Skin of body (tissue), 3 donors: ENCODE measurements at places on chromosomes 12 and 14.

DNA sequence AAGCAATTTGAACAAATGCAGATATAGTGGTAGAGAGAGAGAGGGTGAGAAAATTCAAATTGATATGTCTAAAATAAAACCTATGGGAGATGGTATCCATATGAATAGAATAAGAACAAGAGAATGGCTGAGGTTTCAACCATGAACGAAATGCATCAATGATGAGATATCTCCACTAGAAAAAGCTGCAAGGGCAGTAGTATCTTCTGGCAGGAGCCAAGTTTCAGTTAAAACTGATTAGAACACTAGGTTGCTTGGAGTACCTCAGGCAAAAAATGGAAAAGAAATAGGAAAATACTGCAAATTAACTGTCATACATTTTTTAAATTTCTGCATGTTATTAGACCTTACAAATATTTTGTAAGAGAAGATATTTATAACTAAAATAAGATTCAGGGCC is 151.3 kb downstream of the ANKS1B start:
- no peak for DNase-seq

- no peak for DNase-seq
Measured at GRCh38 chr12:124395284-124395752, 100.4 kb downstream of the RFLNA start.

DNA sequence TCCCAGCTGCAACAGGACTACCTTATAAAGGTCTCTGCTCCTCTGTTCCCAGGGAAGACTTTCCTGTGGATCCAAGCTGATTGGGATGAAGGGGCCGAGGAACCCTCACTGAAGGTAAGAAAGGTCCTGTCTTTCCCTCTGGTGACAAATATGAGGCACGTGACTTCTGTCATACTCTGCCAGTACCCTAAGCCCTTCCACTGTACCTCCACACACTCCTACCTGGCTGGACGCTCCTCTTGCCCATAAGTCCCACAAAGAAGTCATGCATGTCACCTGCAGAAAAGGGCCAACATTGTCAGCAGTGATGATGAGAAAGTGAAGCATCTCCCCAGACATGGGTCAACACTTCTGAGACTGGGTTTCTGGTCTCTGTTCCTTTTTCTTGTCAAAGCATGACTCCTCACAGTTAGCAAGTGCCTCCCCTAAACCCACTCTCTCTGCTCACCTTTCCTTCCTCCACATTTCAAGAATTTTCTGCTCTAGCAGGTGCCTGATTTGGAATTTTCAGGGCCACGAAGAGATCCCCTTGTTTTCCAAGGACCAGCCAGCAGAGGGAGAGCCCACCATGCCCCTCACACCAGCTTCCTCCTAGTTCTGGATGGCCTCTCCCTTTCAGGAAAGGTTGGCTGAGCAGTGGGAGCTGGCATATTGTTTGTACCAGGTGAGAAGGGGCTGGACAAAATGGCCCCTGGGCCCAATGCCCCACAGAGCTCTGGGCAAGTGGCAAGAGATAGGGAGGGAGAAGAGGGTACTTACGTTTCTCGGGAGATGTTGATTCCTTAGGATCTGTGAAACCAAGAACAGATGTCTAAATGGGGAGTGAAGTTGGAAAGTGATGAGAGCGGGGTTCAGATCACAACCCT is 3.5 kb downstream of the TAC3 start:
- no peak for DNase-seq

DNA sequence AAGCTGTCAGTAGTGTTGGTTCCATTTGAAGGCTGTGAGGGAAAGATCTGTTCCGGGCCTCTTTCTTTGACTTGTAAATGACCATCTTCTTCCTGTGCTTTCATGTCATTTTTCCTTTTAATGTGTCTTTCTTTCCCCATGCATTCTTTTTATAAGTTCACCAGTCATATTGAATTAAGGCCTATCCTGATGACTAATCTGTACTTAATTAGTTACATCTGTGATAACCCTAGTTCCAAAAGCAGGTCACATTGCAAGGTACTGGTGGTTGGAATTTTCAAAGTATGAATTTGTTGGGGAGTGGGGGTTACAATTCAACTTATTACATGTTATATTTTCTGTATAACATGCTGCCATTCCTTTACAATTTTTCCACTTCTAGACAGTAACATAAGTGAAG is 1642.1 kb upstream of the FLRT2 start:
- DNase-seq, result no peak

DNA sequence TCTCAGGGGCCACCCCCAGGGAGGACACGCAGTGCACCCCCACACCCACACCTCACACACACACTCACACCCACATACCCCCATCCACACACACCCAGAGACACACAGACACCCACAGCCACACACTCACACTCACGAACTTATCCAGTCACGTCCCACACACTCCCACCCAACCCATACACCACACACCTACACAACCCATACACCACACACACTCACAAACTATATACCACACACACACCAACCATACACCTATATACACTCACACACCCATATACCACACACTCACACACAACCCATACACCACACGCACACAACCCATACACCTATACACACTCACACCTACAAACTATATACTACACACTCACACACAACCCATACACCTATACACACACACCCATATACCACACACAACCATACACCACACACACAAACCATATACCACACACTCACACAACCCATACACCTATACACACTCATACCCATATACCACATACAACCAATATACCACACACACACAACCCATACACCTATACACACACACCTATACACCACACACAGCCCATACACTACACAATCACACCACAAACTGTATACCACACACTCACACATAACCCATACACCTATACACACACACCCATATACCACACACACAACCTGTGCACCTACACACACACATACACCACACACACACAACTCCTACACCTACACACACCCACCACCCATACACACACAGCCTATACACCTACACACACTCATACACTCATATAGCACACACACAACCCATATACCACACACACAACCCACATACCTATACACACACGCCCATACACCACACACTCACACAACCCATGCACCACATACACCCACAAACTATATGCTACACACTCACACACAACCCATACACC is 42.7 kb downstream of the TMEM121 start:
- DNase-seq, result no peak

DNA sequence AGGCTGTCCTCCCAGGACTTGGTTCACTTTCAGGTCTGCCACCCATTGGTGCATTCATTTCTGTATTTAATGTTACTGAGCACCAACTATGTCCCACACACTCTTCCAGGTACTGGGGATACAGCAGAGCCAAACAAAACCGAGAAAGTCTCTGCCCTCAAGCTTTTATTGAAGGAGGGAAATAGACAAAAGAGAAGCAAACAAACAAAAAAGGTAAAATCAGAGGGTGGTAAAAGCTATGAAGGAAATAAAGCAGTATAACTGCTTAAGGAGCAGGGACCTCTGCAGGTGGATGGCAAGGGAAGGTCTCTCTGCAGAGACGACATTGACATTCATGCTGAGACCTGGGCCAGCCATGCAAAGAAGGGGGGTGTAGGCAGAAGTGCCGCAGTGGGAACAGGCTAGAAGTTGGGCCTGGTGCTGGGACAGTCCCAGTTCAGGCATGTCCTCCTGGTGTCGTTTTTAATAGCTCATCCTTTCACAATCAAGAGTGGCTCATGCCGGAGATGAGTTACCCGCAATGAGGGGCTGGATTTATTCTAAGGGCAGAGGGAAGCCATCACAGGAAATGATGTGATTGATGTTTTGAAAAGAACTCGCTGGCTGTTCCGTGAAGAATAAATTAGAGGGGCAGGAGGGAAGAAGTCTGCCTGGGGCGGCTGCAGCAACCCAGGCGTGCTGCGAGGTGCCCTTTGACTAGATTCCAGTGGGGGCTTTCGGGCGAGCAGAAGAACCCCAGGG is 72.8 kb downstream of the IRF2BPL start:
- peak; percentile 81 for DNase-seq

DNA sequence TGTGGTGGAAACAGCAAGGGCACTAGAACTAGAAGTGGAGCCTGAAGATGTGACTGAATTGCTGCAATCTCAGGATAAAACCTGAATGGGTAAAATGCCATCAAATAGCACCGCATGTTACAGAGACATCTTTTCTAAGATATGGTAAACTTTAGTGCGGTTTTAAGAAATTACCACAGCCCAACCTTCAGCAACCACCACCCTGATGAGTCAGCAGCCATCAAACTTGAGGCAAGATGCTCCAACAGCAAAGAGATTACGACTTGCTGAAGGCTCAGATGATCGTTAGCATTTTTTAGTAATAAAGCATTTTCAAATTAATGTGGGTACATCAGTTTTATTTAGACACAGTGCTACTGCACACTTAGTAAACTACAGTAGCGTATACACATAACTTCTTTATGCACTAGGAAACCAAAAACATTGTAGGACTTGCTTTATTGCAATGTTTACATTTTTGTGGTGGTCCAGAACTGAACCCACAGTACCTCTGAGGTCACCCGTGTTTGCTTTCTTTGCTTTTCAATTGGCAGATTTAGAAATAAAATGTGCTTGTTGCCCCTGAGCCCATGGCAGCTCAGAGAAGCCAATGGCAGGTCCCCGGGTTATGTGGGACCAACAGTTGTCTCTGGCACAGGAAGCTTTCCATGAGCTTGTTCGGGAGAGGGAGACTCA is 15.9 kb downstream of the GOLGA3 start:
- no peak for DNase-seq

DNA sequence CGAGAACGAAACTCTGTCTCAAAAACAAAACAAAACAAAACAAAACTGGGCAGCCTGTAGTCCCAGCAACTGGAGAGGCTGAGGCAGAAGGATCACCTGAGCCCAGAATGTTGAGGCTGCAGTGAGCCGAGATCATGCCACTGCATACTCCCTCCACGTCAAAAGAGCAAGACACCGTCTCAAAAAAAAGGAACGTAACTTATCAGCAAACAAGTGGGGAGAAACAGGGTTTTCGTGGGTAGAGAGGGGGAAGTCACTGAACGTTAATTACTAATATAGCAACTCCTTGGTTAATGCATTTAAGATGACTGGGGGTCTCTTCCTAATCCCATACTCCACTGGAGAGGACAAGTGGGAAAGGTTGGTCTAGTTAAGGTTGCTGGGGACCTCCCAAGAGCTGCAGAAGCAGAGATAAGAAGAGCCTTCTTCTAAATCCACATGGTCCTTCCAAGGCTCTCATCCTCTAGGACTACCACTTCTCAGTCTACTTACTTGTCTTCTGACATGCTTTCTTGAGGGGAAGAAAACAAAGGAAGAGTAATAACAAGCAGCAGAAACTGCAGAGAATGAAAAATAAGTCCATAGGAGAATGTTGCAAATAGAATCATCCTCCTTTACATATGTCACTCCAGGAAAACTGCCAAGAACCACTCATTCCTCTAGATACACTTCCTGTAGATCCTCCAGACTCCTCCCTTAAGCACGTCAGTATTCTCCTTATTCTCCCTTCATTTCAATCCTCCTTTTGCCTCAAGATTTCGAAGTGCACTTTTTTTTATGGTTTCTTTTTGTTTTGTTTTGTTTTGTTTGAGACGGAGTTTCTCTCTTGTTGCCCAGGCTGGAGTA is 5.8 kb downstream of the NUMB start:
- peak; percentile 86 for DNase-seq

DNA sequence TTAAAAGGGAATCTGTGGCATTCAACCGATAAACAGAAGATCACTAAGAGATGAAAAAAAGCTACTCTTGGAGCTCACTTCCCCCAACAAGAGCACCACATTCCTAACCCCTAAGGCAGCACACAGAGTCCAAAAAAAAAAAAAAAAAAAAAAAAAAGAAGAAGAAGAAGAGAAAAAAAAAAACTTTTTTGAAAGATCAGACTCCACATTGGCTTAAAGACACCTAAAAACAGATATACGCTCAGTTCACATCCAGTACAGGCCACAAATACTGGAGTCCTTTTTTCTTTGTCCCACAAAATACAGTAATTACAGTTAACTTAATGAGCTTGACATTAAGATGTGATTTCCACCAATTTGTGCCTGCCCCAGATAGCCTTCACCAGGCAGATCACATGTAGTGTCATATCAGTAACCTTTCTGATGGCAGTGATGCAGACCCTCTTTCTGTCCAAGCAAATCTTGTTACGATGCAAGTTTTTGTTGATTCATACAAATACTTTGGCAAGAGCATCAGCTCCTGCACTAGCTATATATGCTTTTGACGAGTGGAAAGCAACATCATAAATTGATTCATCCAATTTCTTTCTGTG is 20.7 kb downstream of the COCH start:
- no peak for DNase-seq

- DNase-seq, result no peak
Measured at GRCh38 chr12:125454786-125455480, 389.7 kb downstream of the AACS start.

GRCh38 chr14:69398818-69399210 is 322 bp downstream of the SLC39A9 start:
- no peak for DNase-seq

- DNase-seq, result no peak
Measured at GRCh38 chr14:34373191-34373590, 88.8 kb downstream of the SPTSSA start.

- no peak for DNase-seq
Measured at GRCh38 chr12:9103050-9103849, 12.5 kb downstream of the A2M start.

GRCh38 chr12:61302282-61302681 is 957.9 kb upstream of the USP15 start:
- no peak for DNase-seq

- no peak for DNase-seq
Measured at GRCh38 chr14:55532645-55533344, 47.2 kb upstream of the KTN1 start.

- peak; percentile 63 for DNase-seq
Measured at GRCh38 chr12:57124261-57124877, 3.9 kb upstream of the LRP1 start.
